Left colon (tissue), 2 donors: ENCODE measurements at places on chromosomes 5 and 9. TPM values are rescaled to one million over a fixed set of nuclear protein-coding genes. Genes with fewer than 3 reads are reported as not detected.

PCDHGA5 gene
- 1.5 TPM for total RNA-seq

TRIM36 gene
- 31.3 TPM for total RNA-seq

TRIM14 gene
- total RNA-seq: 46.3 TPM

- DNase-seq: no peak
Observed at GRCh38 chr9:17059465-17059864, 75.4 kb upstream of the CNTLN start.

SLCO6A1 gene
- total RNA-seq: not detected

DNA sequence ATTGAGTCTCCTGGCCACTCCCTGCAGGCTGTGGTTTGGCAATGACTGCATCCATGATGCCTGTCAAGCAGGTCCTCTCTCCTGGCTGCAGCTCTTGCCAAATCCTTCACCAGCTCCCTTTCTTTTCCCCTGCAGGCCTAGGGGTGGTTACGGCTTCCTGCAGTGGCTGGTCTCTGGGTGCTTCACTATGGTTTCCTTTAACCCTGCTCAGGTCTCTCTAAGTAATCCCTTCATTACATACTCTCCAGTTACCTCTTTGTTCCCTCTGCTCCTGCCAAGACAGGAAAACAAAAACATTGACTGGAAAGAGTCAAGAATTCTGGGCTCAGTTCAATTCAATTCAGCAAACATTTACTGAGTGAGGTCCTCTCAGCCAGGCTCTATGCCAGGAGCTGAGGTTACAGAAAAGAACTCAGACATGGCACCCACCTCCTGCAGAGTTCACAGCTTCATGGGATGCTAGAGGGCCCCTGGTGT lies 19.8 kb upstream of the PTPN3 start:
- no peak for DNase-seq

DNA sequence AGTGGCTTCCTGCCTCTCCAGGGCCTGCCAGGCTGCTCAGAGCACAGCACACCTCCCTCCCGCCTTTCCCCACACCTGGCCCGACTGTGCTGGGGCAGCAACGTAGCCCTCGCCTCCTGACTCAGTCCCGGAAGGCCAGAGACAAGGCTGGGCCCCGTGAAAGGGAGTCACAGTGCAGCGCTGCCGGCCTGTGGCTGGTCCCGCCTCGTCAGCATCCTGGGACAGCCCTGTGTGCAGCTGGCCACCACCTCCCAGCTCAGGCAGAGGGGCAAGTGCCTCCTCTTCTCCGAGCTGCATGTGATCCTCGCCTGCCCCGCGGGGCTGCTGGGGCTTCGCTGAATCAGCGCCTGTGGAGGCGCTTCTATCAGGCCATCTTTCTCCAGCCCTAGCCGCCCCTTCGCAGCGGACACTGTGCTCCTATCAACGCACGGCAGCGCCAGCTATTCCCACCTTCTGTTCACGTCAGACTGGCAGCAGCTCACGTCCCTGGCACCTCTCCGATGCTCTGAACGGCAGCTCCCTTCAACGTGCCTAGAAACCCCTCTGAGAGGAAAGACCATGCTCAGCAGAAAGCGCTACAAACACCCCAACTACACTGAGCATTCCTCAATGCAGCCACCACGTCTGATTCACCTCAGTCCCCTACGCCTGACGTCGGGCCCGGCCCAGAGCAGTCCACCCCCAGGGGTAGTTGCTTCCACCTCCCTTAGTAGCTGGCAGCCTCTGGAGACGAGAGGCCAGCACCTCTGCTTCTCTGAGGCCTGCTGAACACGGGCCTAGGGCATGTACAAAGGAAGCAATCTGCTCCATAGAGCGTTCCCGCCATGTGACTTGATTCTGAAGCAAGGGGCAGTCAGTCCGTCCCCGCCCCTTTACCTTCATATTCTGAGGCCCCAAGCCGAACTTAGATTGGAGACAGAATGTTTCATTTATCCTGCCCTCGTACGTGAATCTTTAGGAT lies 78.8 kb downstream of the GPR21 start:
- no peak for DNase-seq

DNA sequence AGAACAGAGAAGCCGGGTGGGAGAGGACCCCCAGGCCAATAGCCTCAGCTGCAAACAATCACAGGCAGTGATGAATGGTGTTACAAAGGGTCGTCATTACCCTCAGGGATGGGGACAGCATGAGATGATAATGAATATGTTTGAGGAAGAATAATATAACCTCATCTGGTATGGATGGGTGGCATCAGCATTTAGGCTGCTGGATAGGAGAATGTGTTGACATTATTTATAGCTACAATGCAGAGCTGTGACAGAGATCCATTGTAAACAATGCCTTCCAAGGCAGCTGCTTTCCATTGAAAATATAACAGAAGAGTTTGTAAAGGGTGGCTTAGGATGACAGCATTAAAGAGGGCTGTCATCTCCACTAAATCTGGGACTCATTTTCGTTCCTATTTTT lies 365.5 kb downstream of the KCNN2 start:
- no peak for DNase-seq

DNA sequence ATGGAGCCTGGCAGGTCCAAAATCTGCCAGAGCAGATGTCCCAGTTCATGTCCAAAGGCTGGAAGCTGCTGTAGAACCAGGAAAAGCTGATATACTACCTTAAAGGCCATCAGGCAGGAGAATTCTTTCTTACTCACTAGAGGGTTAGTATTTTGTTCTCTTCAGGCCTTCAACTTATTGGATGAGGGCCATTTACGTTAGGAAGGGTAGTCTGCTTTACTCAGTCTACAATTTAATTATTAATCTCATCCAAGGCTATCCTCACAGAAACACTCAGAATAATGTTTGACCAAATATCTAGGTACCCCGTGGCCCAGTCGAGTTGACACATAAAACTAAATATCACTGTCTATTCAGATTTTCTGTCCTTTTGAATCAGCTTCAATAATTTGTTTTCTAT lies 437.4 kb downstream of the TLE4 start:
- no peak for DNase-seq

DNA sequence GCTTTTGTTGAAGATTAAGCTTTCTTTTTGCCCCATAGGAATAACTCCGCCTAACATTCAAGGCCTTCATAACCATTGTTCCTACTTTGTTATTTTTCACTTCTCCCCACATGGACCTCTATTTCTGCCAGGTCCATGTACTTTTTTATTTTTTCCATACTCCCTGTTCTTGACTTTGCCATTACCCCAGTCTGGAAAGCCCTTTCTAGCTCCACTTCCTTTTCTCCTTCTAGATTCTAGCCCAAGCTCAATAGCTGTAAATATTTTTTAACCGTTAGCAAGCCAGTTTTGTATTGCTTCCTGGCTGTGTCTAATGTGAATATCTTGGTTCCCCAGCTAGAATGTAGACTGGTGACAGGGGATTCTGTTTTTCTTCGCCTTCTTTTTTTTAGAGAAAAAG lies 26.1 kb downstream of the NCBP1 start:
- DNase-seq: no peak
